Cerebellar nuclear complex (tissue), 1 donor: ENCODE measurements at places on chromosomes 16 and 17.

- no peak for DNase-seq
Measured at GRCh38 chr17:34902831-34903547, 58.3 kb downstream of the CCT6B start.

- no peak for DNase-seq
Measured at GRCh38 chr16:49488740-49489525, 115.3 kb downstream of the C16orf78 start.

DNA sequence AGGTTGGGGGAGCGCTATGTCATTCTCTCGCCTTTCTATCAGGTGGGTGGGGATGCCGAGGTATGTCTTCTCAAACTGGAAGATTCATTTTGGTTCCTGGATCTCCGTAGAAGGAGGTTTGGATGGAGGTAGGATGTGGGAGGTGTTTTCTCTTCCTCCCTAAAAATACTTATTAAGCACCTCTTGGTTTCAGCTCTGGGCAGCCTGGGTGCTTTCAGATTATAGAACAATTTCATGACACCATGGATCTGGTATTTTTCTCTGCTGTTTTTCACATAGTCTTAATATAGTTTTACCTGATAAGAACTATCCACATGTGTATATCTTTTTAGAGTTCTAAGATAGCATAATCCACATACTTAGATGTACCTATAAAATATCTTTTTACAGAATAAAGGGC lies 92.9 kb downstream of the YPEL2 start:
- DNase-seq: no peak

DNA sequence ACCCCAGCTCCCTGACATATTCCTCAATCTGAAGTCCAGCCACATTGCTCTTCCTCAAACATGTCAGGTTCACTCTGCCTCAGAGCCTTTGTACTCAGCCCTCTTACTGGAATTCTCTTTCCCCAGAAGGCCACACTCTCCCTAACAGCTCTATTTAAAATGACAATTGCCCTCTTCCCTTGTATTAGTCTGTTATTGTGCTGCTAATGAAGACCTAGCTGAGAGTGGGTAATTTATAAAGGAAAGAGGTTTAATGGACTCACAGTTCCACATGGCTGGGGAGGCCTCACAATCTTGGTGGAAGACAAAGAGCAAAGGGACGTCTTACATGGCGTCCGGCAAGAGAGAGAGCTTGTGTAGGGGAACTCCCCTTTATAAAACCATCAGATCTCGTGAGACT lies 46.0 kb downstream of the HS3ST2 start:
- DNase-seq: no peak

- DNase-seq: no peak
Measured at GRCh38 chr16:1470481-1471251, 4.2 kb downstream of the CLCN7 start.

GRCh38 chr16:28845293-28845692 lies 855 bp downstream of the TUFM start:
- DNase-seq: no peak

DNA sequence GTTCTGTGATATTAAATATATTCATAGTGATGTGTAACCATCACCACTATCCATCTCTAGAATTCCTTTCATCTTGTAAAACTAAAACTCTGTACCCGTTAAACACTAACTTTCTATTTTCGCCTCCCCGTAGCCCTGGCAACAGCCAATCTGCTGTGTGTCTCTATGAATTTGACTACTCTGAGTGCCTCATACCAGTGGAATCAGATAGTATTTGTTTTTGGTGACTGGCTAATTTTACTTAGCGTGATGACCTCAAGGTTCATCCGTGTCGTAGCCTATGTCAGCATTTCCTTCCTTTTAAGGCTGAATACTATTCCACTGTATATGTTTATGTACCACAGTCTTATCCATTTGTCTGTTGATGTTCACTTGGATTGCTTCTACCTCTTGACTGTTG lies 18.2 kb downstream of the CHD9 start:
- no peak for DNase-seq

GRCh38 chr16:72042157-72042660 lies 12.1 kb upstream of the HP start:
- no peak for DNase-seq

DNA sequence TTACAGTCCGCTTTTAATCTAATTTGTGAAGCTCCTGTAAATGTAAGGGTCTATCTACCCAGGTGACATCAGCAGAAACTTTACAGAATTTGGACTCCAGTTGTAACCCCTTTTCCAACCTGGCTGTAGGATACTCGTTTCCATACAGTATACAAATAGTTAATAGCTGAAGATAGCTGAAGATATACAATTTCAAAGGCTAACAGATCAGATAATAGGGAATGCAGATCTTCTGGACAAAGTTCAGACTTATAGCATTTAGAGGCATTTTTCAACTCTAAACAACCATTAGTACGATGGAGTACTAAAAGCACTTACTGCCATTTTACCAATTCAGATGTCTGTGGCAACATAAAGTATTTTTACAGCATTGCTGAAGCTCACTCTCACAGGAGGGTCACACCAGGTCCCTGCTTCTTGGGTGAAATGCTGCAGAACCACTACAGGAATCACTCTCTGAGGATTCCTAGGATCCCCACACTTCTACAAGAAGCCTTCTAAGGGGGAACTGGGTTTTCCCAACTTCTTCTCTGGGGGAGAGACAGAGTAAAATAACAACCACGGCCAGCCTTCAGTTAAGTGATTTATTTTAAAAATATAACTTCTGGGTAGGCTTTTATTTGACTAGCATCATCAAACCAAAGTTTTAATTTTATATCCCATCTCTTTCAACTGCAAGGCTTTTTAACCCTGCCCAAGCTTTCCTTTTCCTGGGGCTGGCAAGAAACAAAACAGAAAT lies 2.9 kb downstream of the VEZF1 start:
- DNase-seq: no peak
